ENCODE measurements at places on chromosomes 2 and 18.

GRCh38 chr2:37344453-37345361 is at the start of gene QPCT:
QPCT (plus strand) TSS chr2:37344630; CDS start chr2:37344732, 102 bp downstream.
- peak; percentile 58 for DNase-seq

GRCh38 chr2:203446071-203446481 is 89.0 kb downstream of the RAPH1 start:
- no peak for DNase-seq

DNA sequence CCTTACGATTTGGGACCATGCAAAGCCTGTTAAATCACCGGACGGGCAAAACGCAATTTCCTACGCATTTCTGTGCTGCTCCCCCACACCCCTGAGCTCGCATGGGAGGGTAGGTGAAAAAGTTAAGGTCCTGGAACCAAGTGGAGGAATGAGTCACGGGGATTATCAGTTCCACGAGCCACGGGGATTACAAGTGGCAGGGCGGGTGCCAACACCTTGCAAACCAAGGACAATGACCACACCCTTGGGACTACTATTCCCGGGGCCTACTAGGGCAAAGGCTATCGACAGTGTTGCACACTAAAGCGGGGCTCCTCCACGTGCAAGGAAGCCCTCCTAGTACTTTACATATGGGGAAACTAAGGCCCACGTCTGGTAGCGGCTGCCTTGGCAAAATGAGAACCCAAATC is 447 bp downstream of the RETSAT start:
- DNase-seq, result peak; percentile 1

DNA sequence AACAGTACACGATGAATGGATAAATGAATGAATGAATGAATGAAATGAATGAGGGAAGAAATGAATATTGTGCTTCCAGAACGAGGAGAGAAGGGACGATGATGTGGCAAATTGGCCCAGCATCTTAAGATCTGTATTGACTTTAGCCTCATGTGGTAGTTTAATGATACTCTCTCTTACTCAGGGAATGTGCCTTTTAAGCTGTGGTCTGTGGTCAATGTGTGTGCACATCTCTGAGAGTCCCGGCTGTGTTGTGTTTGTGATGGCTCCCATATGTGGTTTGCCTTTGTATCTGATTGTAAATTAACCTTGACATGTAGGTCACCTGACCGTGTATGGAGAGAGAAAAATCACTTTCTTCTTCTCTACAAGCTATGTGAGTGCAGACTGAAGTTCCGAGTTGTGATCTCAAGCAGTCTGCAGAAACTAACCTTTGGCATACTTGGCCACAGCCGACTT is 91.2 kb downstream of the NEDD4L start:
- DNase-seq, result no peak

DNA sequence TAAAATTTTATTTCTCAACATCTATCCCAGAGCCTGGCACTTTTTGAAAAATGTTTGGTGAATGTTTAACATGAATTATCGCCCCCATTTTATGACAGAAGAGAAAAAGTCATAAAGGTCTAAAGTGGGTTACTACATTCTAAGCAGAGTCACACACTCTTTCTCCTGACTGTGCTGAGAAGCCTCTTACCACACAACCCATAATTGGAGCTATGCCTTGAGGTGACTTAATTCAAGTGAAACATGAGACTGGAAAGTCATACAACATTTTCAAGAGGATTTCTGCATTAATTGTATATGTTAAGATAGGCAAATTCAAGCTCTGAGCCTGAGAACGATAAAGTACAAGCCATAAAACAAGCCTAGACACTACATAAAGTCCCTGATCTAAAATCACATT is 3.1 kb upstream of the DSEL start:
- no peak for DNase-seq

GRCh38 chr2:16105669-16106281 is 165.4 kb downstream of the MYCN start:
- DNase-seq, result no peak

- DNase-seq, result no peak
Observed at GRCh38 chr2:143697744-143698143, 568.5 kb downstream of the ARHGAP15 start.

GRCh38 chr2:106106622-106107508 is 87.2 kb downstream of the UXS1 start:
- DNase-seq, result no peak

GRCh38 chr2:153287109-153287801 is 191.3 kb downstream of the RPRM start:
- DNase-seq, result no peak

DNA sequence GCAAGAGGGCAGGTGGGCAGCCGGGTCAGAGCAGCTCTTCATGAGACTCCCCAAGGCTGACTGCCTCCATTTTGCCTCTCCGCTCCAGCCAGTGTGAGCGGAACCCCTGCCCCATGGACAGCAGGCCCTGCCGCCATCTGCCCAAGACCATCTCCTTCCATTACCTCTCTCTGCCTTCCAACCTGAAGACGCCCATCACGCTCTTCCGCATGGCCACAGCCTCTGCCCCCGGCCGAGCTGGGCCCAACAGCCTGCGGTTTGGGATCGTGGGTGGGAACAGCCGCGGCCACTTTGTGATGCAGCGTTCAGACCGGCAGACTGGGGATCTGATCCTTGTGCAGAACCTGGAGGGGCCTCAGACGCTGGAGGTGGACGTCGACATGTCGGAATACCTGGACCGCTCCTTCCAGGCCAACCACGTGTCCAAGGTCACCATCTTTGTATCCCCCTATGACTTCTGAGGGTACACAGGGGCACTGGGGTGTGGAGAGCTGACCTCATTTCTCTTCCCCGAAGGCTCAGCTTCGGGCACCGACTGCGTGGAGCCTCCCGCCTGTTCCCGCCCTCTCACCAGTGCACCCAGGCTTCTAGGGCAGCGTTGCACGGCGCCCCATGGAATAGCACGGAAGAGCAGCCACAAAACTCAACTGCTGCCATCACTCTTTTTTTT is 49.0 kb downstream of the FBLN7 start:
- DNase-seq, result no peak

GRCh38 chr18:25097569-25098056 is 254.4 kb downstream of the ZNF521 start:
- DNase-seq, result no peak

DNA sequence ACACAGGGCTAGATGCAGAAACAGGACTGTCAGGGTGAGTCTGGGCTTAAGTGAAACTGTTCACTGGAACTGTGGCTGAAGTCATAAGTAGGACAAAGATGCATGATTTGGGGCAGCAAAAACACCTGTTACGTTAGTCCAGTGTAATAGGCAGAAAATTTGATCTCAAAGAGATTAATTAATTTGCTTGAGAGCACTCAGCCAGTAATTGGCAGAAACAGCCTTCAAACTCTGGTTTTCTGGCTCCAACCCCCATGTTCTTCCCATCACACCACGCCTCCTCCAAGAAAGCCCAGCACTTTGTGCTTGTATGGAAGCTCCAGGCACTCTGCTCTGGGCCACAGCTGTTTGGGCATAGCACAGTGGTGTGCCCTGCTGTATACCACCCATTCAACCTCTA is 54.0 kb downstream of the CNTNAP5 start:
- DNase-seq, result no peak

DNA sequence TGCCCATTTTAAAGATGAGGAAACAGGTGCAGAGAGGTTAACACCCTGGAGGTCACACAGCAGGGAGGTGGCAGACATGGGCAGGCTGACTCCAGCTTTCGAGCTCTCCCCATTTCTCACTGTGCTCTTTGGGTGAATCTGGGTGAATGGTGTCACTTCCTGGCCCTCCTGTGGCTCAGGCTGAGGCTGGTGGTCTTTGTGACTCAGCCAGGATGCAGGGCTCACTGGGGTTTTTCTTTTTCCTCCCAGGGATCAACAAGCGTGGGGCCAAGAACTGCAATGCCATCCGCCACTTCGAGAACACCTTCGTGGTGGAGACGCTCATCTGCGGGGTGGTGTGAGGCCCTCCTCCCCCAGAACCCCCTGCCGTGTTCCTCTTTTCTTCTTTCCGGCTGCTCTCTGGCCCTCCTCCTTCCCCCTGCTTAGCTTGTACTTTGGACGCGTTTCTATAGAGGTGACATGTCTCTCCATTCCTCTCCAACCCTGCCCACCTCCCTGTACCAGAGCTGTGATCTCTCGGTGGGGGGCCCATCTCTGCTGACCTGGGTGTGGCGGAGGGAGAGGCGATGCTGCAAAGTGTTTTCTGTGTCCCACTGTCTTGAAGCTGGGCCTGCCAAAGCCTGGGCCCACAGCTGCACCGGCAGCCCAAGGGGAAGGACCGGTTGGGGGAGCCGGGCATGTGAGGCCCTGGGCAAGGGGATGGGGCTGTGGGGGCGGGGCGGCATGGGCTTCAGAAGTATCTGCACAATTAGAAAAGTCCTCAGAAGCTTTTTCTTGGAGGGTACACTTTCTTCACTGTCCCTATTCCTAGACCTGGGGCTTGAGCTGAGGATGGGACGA is 13.2 kb downstream of the ITM2C start:
- DNase-seq, result peak; percentile 55

DNA sequence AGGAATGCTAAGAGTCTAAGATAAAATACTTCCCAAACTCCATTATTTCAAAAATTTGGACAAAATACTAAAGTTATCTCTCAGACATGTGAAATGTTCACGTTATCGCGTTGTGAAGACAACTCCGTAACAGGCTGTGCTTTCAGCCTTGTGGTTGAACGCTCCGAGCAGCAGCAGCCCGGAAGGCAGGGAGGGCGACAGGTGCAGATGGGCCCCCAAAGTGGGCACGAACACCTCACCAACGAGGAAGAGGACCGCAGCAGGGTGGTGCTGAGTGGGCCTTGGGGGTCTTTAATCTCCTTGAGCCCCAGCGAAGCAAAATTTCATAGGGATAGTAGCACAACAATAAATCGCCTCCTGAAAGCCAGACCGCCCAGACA is 1.0 kb upstream of the FAM110C start:
- no peak for DNase-seq

DNA sequence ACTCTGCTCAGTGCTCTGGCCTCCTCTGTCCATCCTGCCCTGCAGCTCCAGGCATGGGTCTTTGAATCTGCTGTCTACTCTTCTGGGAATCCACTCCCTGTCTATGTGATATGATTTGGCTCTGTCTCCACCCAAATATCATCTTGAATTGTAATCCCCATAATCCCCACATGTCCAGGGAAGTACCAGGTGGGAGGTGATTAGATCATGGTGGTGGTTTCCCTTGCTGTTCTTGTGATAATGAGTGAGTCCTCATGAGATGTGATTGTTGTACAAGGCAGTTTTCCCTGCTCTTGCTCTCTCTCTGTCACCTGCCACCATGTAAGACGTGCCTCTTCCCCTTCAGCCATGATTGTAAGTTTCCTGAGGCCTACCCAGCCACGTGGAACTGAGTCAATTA is 881.8 kb upstream of the ID2 start:
- no peak for DNase-seq

DNA sequence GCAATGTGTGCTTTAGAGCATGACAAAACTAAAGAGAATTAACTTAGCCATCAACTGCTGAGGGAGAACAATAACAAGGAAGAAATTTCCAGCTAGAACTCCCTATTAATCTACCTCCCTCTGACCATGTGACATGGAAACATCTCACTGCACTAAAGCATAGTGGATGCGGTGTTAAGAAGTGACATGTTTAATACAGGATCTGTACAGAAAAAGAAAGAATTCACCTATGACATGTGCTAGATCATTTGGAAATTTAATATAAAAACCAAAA is 202.3 kb upstream of the KLHL14 start:
- DNase-seq, result no peak

DNA sequence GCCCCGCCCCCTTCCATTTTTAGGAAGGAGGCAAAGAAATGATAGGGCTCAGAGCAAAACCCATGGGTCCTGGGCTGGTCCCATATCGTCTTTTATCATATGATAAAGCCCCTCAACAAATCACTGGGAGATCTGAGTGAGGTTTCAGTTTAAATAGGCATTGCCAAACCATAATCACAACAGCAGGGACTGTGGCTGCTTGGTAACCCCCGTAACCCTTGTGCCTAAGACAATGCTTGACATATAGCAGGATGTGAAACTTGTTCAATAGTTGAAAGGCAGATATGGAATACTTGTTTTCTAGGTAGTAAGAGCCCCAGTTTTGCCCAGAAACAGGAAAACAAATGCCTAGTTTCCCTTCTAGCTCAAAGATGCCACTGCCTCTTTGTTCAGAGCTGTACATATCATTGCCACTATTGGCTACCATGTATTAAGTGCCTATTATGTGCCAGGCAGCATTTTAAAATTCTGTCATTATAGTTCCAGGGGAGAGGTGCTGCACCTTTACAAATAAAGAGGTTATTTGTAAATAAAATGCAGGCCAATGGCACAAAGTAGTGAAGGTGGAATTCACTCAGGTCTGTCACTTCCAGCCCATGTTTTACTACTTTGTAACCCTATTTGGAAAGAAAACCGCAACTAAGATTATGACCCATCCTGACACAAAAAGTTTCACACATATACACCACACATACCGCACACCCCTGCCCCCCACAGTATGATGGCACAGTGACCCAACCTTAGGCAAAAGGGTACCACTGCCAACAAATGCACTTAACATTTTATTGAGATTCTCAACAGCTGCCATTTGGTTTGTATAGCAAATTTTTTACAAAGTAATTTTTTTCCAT is 14.2 kb downstream of the NAGK start:
- DNase-seq, result no peak

- no peak for DNase-seq
Observed at GRCh38 chr18:2997846-2998564, 14.9 kb downstream of the LPIN2 start.

- DNase-seq, result no peak
Observed at GRCh38 chr18:58254873-58255511, 211.0 kb downstream of the NEDD4L start.

DNA sequence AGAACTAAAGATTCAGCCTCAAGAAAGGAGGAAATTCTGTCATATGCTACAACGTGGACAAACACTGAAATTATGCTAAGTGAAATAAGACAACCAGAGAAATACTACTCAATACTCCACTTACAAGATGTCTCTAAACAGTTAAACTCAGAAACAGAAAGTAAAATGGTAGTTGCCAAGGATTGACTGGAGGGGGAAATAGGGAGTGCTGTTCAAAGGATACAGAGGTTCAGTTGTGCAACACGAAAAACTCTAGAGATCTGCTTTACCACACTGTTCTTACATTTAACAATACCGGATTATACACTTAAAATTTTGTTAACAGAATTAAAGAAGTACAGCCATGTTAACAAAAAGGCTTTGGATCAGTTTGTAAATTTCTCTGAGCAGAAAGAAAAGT is 39.8 kb upstream of the C2orf15 start:
- DNase-seq, result no peak

DNA sequence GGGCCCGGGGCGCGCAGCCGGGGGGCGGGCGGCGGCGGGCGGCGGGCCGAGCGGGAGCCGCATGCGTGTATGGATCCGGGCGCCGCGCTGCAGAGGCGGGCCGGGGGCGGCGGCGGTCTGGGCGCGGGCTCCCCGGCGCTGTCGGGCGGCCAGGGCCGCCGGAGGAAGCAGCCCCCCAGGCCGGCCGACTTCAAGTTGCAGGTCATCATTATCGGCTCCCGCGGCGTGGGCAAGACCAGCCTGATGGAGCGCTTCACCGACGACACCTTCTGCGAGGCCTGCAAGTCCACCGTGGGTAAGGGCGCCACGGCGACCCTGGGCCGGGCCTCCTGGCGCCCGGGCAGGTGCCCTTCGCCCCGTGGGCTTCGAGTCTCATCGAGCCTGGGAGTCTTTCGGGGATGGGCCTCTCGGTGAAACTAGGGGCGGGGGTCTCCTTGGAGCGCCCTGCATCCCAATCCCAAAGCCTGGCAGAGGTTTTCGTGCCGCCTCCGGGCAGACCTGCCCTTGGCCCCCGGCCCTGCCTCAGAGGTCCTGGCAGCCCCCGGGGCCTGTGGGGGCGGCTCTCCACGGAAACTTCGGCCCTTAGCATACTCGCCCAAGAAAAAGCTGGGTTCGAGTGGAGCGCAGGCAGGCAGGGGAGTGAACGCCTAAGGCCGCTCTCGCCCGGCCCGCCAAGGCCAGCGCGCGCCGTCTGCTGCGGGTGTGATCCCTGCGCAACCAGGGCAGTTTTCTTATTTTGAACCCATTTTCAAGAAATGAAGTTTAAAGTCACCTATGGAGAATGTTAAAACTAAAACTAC is 622 bp downstream of the RAB12 start:
- no peak for DNase-seq

Measured in stimulated activated CD8-positive, alpha-beta memory T cell treated with anti-CD3 and anti-CD28 coated beads, Interleukin-12 subunit alpha, Interleukin-12 subunit beta, amount 100 ng/mL, for 1 hour (primary cell).